ENCODE measurements at places on chromosomes 1 and 21.

GRCh38 chr21:44291078-44291935 lies 5.6 kb downstream of the AIRE start:
- DNase-seq: no peak

GRCh38 chr21:24290151-24290833 lies 1317.0 kb downstream of the MRPL39 start:
- DNase-seq: peak; percentile 79

DNA sequence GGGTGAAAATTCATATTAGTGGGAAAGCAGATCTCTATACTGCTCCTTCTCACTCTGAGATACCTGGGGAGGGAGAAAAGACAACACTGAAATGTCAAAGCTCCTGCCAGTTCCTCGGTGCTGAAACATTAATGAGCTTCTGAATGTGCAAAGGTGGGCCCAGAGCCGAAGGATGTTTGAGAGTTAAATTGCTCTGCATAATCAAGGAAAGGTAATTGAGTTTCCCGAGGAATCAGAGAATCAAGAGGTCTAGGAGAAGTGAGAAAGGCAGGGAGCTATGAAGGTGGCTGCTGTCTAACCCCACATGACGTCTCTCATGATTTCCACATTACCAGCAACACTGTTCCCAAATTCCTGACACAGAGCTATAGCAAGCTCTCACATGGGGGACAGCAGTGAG lies 346.7 kb downstream of the SMYD3 start:
- DNase-seq: no peak

GRCh38 chr1:247345881-247346280 lies 14.2 kb upstream of the ZNF496 start:
- no peak for DNase-seq

GRCh38 chr1:209884665-209885117 lies 53.3 kb upstream of the SYT14 start:
- peak; percentile 23 for DNase-seq

DNA sequence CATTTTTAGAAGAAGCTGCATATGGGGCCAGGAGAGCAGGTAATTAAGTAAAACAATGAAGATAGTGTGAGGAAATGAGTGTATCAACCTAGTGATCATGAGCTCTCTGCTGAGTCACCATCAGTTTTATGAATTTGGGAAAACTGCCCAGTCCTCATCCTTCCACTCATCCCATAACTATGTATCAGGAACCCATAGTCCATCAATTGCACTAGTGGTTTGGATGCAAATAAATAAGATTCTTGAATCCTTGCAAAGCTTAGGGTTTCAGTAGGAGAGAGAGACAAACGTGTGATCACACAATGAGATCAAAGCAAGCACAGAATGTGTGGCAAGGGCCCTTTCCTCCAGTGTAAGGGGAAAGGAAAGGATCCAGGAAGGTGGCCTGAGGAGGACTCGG lies 145.6 kb downstream of the ZZZ3 start:
- no peak for DNase-seq

- DNase-seq: no peak
These were observed 20.4 kb upstream of the TAS1R2 start for GRCh38 chr1:18879791-18880309.

- no peak for DNase-seq
These were observed 55.9 kb downstream of the PAX7 start for GRCh38 chr1:18686540-18686939.

Data from activated naive CD4-positive, alpha-beta T cell treated with anti-CD3 and anti-CD28 coated beads, Interleukin-2, amount 10 ng/mL, durations not matched to agents 7 days and 5 days (primary cell).